ENCODE measurements at places on chromosomes 6 and 20.

GRCh38 chr6:159180001-159180400 lies 10.8 kb downstream of the FNDC1 start:
- DNase-seq: no peak

DNA sequence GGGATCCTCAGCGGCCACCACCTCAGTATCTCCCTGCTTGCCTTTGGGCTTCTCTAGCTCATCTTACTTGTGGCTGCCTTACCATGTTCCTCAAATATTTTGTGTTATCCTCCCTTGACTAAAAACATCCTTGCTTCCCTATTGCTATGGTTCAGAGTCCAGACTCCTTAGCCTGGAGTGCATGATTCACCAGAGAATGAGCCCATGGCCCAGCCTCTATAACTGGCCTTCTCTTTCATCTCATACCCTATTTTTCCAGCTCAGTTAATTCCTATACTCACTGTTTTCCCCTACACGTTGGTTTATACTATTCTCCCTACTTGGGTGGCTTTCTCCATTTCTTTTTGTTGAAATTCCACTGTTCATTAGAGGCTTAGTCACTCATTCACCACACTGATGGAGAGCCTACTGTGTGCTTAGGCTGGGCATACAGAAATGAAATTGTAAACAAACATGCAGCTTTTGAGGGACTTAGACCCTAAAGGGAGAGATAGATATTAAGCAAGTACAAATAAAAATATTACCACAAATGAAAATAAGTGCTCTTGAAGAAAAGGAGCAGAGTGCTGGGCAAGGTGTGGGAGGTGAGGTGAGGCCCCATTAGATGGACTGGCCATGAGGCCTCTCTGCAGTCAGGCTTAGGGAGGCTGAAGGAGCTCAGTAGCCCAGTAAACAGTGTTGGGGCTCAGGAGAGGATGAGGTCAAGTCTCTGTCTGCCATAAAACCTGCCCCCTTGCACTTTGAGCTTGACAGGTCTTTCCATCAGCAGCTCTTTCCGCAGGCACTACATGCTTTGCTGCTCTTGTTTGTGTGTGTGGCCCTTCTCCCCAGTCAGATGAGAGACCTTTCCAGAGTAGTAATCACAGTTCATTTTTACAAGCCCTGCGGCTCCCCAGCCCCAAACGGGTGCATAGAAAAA lies 109.3 kb downstream of the TCP11 start:
- no peak for DNase-seq

GRCh38 chr6:101224751-101225150 lies 168.8 kb upstream of the GRIK2 start:
- DNase-seq: no peak

DNA sequence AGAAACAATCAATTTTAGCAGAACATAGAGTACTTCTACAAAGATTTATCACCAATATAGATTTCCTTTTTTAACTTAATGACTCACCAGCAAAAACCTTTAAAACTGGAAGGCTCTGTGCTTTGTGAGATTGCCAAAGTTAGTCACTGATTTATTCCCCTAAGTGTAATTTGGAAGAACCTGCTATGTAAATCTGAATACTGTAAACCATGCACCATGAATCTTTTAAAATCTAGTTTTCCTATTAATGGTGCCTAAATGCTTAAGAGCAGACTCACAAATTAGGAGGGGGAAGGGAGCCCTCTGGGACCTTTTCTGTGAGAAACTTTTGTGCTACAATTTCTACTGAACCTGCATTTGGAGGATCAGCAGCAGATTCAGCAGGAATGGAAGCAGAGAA lies 57.8 kb upstream of the PNRC1 start:
- no peak for DNase-seq

DNA sequence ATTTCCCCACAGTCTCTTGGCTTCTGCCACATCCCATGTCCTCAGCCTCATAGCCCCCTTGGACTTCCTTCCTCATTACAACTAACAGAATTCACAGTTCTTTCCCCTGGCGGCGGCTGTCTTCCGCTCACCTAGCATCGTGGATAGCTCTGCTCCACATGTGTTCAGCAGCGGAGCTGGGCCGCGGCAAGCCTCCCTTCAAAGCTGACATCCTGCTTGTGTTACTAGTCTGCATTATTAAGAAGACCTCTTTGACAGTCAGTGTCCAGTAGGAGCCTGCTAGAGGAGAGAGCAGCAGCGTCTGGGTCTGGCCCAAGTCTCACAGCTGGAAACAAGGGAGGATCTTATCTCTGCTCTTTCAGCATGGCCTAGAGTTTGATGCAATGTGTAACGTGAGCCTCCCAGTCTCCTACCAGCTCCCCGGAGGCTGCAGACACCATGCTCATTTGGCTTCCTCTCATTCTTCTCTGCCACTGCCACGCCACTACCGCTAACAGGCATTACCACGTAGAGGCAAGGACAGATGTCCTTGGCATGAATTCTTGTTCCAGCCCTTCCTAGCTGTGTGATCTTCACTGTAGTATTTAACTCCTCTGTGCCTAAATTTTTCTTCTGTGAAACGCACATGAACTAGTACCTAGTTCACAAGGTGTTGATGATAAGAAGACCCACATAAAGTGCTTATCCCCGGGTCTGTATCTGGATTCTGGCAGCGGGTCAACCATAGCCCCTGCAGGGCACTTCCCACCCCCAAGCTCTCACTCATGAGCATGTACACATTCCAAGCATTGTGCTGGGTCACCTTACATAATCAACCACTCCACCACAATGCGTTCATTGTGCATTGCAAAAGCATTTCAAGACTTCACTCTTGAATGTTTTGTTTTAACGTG lies 107.1 kb upstream of the BACH2 start:
- DNase-seq: no peak

DNA sequence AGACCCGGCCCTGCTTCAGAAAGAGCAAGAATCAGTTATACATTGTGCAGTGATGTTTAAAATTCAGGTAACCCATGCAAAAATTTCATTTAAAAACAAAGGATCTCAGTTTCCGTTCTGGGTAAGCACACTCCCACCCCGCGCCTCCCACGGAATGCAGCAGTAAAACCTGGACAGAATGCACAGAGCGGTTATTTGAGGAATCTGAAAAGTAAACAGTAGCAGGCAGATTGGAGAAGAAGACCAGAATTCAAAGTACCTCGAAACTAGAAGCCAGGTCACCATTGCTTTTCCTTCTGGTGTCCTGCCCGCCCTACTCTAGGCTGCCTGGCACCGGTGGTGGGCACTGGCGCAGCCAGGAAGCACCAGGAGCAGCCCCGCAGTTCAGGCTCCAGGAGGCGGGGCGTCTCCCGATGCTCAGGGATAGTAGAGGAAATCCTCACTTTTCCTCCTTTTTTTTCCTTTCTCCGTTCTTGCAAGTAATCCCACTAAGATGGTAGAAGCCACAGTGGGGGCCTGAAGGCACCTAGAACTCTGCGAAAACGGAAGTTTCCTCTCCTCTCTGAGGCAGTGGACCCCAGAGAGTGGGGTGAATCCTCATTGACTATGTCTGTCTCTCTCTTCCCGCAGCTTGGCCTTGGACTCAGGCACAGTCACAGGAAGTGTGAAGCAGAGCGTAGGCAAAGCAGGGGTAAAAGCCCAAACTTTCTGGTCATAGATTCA lies 28.3 kb downstream of the METTL24 start:
- no peak for DNase-seq

DNA sequence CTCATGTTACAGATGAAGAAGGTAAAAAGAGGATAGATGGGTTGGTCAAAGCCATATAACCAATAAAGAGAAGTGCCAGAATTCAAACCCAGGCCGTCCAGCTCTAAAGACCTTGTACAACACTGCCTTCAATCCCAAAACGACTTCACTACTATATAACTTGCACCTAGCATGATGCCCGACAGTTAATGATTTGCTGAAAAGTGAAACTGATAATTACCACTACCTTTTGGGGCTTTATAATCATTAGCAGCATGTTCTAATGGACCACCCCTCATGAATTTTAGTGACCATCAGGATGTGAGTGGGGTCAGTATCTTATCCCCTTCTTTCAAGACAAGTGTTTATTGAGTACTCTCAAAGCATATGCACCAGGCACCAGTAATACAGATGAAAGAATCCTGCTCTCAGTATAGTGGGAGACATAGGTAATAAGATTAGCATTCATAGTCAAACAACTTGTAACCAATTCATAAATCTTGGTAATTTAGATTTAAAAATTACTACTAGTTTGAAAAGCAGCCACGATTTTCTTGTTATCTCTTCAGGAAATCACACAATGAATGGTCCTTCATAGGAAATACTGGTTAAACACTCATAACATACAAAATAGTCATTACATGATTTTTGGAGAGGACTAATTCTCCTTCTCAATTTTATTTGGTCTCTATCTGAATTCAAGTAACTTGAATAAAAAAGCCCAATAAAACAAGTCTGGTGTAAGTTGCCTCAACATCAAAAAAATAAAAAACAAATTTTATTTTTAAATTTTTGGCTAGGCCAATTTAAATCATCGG lies 98.0 kb downstream of the EPB41L2 start:
- DNase-seq: no peak

DNA sequence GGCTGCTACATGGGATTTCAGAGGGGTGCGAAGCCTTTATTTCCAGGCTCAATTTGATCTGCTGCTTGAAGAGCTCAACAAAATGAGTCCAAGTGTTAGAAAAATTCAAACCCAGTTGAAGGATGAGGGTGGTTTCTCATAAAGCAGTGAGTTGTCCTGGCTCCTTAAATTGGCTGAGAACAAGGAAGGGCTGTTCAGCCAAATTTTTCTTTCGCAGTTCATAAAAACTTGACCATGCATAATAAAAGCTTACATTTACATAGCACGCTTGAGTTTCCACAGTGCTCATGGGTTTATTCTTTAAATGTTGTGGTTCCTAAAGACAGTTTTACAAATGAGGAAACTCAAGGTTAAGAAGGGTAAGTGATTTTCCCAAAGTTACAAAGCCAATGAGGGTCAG lies 174.4 kb upstream of the FOXA2 start:
- DNase-seq: no peak

GRCh38 chr6:68771426-68771825 lies 136.3 kb downstream of the ADGRB3 start:
- DNase-seq: no peak

- DNase-seq: no peak
These were observed 206.7 kb downstream of the MANEA start for GRCh38 chr6:95784019-95784418.

GRCh38 chr6:99592900-99593299 lies 13.7 kb upstream of the PRDM13 start:
- no peak for DNase-seq

- no peak for DNase-seq
These were observed 57.7 kb downstream of the SLX4IP start for GRCh38 chr20:10492844-10493243.
